ENCODE measurements at places on chromosomes 5 and 9. TPM values are rescaled to one million over a fixed set of nuclear protein-coding genes. Genes with fewer than 3 reads are reported as not detected.

GRCh38 chr5:96843140-96843539 is 33.2 kb upstream of the ERAP2 start:
- DNase-seq = peak; percentile 49

DNA sequence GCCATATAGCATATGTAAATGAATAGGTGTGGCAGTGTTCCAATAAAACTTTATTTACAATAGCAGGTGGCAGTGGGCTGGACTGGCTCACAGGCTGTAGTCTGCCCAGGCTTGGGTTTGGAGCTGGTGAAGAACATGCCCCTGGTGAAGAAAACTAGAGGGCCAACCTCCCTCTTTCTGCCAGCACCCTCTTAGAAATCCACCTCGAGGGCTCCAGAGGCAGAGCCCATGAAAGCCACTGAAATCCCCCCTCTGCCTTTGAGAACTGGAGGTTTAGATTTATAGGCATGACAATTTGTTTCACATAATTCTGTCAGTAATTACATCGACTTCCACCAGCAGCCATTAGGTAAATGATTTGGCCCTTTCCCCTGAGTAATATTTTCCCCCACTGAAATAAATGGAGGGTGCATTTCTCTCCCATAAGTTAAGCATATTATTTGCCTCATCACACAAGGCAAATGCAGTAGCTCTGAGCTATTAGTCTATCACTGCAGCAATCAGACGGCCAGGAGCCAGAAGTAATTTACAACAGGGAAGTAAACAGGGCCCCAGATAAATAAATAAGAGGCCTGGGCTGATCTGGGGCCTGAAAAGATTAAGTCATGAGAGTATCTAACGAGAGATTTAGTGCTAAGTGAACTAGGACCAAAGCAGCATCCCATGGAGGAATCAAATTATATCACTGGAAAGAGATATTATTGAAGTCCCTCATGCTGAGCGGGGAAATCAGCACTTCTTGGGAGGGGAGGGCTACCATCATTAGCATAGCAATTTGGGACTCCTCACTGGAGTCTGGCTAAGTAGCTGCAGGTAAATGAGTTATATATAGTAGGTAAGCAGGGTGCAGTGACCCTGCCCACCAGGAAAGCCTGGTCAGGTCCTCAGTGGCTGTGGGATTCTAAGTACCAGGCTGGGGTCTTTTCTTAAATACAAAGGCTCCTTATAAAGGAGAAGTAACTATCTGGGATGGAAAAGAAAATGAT is 123.9 kb downstream of the SLIT3 start:
- peak; percentile 14 for DNase-seq

GRCh38 chr5:56658972-56659371 is 156.4 kb upstream of the MAP3K1 start:
- no peak for DNase-seq

DNA sequence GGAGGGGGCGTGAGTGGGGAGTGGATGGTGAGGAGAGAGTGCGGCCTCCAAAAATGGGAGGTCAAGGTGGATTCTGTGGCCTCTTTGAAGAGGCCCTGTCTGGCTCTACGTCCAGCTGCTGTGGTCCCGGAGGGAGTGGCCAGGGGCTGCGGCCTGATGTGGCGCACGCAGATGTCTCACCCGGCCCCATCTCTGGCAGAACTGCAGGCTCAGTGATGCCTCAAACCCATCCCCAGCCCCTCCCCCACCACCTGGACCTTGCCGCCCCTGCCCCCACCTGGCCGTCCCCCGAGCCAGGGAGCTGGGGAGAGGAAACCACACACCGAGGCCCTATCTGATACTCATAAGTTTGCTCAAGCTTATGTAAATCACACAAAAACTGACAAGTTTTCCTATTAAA is 267.6 kb downstream of the PBX3 start:
- DNase-seq = no peak

DNA sequence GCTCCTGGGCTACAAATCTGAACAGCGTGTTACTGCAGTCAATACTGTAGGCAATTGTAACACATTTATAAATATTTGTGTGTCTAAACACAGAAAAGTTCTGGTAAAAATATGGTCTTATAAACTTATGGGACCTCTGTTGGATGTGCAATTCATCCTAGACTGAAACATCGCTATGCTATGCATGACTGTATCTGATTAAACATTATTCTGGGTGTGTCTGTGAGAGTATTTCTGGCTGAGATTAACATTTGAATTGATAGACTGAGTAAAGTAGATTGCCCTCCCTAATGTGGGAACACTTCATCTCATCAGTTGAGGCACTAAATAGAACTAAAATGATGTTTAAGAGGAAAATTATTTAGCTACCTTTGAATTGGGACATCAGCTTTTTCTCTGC is 24.3 kb upstream of the PRDM9 start:
- no peak for DNase-seq

GRCh38 chr5:27491746-27492439 is 453.5 kb upstream of the CDH9 start:
- no peak for DNase-seq

DNA sequence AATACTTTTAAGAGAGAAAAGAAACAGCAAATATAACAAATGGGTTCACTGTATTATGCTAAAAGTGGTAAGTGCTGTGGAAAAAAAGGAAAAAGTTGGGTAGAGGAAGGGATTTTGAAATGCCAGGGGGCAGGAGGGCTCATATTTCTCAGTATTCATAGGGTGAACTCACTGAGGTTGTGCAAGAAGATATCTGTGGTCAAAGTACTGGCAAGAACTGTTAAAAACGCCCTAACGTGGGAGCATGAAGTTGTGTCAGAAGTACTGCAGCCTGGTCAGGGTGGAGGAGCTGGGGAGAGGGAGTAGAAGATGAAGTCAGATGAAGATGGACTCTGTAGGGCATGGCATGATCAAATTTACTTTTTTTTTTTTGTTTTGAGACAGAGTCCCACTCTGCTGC is 31.2 kb upstream of the SLC28A3 start:
- DNase-seq = no peak

DNA sequence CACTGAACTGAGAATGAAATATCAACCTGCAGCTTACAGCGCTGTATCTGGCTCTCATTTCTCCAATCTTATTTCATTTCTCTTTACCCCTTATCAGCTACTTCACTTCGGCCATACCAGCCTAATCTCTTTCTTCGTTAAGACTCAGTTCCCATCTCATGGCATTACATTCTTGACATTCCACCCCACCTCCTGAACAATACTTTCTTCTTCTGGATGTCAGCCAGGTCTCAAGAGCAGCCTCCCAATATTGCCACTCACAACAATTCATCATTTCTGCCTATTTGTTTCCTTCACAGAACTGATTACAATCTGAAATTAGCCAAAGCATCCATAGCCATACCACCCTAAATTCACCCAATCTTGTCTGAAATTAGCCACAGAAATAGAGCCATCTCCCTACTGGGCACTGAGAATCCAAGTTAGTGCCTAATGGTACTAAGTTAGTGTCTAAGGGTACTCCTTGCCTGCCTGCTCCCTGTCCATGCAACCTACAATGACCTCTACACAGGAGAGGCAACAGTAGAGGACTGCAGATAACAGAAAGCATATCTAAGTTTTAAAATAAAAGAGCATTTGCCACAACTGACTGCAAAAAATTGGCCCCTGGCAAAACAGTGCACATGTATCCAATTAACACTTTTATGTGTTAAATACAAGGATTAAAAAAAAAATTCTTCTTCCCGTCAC is 35.2 kb downstream of the SETX start:
- no peak for DNase-seq

DNA sequence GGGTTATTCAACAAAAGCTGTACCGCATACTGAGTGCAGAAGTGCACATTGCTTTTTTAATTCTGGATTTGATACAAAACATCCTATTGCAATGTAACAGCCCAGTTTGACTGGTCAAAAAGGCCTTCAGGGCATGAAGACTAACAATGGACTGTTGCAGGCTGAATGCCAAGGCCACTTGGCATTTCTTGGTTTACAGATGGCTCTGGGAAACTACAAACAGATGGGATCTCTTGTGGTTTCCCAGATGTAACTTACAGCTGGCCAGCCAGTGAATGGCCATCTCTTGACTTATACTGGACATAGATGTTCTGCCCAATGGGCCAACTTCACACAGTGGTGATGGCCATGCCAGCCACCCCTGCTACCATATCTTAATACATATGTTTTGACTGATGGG is 36.8 kb downstream of the UGT3A2 start:
- no peak for DNase-seq

GRCh38 chr9:127970401-127971313 is 10.1 kb downstream of the EEIG1 start:
- DNase-seq = peak; percentile 69

DNA sequence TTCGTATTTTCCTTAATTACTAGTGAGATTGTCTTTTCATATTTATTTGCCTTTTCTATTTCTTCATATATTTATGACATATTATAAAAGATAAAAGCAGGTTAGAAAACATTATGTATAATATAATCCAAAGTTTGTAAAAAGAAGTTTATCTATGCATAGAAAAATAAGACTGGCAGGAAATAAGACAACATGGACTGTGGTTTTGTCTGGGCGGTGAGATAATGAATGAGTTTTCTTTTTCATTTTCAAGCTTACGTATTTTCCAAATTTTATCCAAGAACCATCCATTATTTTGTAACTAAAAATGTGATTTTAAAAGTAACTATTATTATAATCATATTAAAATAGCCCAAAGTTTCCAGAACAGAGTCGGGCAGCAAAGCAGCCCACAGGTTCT is 109.8 kb upstream of the MVB12B start:
- DNase-seq = no peak

- DNase-seq = no peak
Measured at GRCh38 chr5:110651507-110651906, 75.0 kb downstream of the TMEM232 start.

GRCh38 chr5:83517688-83518085 is 46.1 kb downstream of the VCAN start:
- DNase-seq = no peak

- DNase-seq = no peak
Measured at GRCh38 chr5:39024005-39024404, 50.2 kb downstream of the RICTOR start.

- no peak for DNase-seq
Measured at GRCh38 chr9:75269197-75269596, 180.9 kb downstream of the OSTF1 start.

DNA sequence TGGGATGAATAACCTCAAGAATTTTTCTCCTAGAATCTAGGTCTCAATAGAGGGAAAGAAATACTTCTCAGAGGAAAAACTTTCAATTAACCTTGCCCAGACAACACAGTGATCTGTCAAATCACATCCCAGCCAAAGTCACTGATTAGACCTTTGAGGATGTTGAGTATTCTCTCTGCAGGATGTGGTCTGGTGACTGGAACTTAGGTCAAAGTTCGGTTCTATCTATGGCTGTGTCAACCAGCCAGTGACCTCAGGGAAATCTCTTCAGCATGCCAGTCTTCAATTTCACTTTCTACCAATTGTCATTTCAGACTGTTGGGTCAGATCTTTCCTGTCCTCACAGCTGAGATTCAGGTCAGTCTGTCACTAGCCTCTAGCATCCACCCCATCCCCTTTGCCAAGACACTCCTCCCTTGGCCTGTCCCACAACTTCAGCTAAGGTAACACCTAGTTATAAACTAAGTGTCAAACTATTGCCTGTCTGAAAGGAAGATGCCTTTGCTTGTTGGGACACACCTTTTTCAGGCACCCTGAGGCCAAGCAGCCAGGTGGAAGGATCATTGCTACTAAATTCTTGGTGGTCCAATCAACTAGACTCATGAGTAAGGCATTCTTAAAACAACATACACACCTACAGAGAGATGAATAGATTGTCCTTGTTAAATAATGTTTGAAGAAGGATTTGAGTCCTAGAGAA is 156.3 kb upstream of the FST start:
- no peak for DNase-seq

DNA sequence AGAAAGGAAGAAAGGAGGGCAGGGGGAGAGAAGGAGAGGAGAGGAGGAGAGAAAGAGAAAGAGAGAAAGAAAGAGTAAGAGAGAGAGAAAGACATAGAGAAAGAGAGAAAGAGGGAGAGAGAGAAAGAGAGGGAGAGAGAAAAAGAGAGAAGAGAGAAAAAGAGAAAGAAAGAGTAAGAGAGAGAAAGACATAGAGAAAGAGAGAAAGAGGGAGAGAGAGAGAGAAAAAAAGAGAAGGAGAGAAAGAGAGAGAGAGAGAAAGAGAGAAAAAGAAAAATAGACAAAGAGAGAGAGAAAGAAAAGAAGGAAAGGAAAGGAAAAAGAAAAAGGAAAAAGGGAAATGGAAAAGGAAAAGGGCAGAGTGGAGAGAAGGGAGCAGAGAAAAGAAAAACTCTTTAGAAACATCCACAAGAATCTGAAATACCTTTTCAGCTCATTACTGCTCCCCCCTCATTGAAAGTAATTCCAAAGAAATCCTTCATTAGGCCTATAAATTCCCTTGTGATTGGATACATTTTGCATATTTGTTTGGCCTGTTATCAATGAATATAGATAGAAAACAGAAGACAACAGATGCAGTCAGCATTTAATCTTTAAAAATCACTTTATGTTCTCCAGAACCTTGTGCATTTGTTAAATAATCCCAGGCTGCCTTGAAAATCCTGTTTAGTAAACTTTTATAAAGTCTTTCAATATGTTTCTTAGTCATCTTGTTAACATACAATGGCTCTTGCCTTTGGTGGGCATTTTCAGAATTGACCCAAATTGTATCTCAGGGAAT is 411.5 kb downstream of the NFIB start:
- no peak for DNase-seq

- DNase-seq = no peak
Measured at GRCh38 chr5:133763744-133764143, 151.4 kb upstream of the FSTL4 start.

- no peak for DNase-seq
Measured at GRCh38 chr5:130116462-130116861, 212.2 kb downstream of the CHSY3 start.

DNA sequence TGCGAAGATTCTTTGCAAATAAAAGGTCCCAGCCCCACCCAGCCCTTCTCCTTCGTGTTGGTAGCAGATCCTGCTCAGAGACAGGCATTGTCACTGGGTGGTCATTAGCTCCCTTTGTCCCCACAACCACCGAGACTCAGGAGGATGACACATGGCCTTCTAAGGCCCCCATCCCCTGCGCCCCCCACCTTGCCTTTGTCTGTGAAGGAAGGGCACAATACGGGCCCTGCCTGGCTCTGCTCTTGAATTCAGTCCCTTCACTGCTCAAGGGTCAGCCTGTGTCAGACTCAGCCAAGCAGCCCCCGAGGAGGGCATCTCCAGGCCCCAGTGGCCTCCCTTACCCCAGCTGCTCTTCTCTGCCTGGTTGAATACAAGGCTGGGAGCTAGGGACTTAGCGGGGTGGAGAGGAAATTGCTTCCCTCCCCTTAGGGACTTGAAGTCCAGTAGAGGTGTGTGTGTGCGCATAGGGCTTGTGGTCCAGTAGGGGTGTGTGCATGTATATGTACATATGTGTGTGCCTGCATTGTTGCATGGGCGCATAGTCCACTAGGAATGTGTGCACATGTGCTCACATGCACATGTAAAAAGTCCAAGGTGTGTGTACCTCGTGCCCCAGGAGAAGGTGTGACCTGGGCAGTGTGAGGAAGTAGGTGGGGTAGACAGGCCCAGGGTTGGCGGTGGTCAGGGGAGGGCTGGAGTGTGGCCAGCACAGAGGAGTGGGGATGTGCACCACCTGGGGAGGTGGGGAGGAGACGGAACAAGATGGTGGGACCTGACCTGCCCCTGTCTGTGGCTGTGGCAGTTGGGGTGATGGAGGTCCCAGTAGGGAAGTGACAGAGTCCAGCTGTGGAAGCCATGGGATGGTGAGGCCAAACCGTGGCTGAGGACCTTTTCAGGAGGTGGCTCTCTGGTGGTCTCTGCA is 59.1 kb downstream of the PHF2 start:
- DNase-seq = no peak

- peak; percentile 71 for DNase-seq
Measured at GRCh38 chr5:151158287-151158661, 695 bp upstream of the ANXA6 start.

The PITX1 gene
- 469 TPM for total RNA-seq

The DEPDC1B gene
- 22.7 TPM for total RNA-seq

The FBP1 gene
- total RNA-seq = not detected

The ORM2 gene
- not detected for total RNA-seq

The EIF4EBP3 gene
- total RNA-seq = 7.3 TPM

The IL9 gene
- total RNA-seq = not detected

Measured in Karpas-422 (cell line).